Right cardiac atrium (tissue), 5 donors: ENCODE measurements at places on chromosomes 16 and 17. TPM values are rescaled to one million over a fixed set of nuclear protein-coding genes. Genes with fewer than 3 reads are reported as not detected.

The SYNGR3 gene
- polyA plus RNA-seq = 1.4 TPM

The FOXN1 gene
- not detected for polyA plus RNA-seq

The KRT40 gene
- not detected for polyA plus RNA-seq

The SLFN12L gene
- 0.36 TPM for polyA plus RNA-seq

The PABPN1L gene
- polyA plus RNA-seq = not detected

The CCL7 gene
- polyA plus RNA-seq = not detected

The GNGT2 gene
- 2.7 TPM for polyA plus RNA-seq

The SOCS1 gene
- polyA plus RNA-seq = 2.1 TPM

The ENPP7 gene
- not detected for polyA plus RNA-seq

The CES3 gene
- 0.48 TPM for polyA plus RNA-seq

The TSPAN10 gene
- polyA plus RNA-seq = 0.27 TPM

The MEFV gene
- polyA plus RNA-seq = 0.32 TPM

The NETO2 gene
- 0.41 TPM for polyA plus RNA-seq

The KRT28 gene
- polyA plus RNA-seq = not detected

DNA sequence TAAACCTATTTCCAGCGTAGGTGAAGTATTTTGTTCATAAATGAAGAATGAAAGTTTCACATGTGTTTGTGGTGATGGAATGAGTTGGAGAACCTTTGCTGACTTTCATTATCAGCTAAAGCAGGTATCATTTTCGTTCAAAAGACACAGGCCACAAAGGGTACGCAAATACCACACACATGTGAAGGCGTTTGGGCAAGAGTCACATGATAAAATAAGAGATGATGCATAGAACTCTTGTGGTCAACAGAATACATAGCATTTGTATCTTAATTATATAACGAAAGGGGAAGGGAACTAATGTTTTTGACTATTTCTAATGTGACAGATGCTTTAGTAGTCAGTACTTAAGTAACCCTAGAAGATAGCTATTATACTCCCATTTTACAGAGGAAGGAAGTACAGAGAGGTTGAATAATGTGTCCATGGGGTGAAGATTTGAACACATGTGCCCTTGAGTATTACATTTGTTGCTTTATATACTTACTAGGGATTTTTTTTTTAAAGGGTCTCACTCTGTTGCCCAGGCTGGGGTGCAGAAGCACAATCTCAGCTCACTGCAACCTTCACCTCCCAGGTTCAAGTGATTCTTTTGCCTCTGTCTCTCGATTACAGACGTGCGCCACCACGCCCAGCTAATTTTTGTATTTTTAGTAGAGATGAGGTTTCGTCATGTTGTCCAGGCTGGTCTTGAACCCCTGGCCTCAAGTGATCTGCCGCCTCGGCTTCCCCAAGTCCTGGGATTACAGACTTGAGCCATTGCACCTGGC is 4.8 kb downstream of the RPA1 start:
- no peak for DNase-seq

DNA sequence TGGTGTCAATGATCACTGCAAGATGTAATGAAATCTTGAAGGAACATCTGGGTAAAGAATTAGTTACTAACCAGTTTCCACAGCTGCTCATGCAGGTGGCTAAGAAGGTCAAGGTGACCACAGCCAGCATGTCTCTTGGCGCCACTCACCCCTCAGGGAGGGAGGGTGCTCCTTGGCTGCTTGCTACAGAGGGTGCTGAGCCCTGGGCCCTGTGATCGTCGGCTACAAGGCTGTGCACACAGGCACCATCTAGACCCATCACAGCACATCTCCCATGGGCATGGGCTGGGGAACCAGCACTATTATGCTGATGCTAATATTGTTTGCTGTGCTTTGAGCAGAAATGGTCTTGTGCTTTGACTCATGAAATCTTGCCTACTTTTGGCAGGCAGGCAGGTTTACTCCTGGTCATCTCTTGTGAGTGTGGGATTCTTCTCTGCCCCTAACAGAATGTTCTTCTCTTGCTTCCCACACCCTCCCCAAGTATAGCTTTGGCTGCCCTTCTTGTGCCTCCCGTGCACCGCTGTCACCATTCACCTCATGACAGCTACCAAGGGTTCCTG is 36.4 kb downstream of the TXNDC11 start:
- peak; percentile 27 for DNase-seq

GRCh38 chr17:76107509-76107908 is 3.9 kb upstream of the EXOC7 start:
- no peak for DNase-seq

GRCh38 chr16:88878356-88878755 is 11.9 kb upstream of the PABPN1L start:
- no peak for DNase-seq

GRCh38 chr16:79640513-79641360 is 40.2 kb upstream of the MAF start:
- DNase-seq = no peak

DNA sequence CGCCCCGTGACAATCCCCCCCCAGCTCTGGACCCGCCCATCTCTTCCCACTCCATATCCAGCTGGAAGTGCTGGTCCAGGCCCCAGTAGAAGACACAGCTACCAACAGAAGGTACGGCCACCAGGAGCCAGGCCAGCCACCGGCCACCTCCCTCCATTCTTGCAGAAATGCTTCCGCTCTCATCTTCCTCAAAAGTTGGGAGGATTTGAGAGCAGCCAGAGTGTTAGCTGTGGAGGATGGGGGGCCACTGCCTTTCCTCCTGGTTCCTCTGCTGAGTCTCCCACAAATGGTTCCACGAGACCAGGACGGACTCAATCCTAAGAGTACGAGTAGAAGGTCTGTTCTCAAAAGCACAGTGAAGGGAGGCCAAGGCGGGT is 78.3 kb downstream of the GAS7 start:
- DNase-seq = no peak

GRCh38 chr17:60422162-60422665 is at the start of gene CHCT1:
TSS of gene CHCT1 (plus strand) at chr17:60422489. CDS start at chr17:60422593, 104 bp downstream.
- no peak for DNase-seq

DNA sequence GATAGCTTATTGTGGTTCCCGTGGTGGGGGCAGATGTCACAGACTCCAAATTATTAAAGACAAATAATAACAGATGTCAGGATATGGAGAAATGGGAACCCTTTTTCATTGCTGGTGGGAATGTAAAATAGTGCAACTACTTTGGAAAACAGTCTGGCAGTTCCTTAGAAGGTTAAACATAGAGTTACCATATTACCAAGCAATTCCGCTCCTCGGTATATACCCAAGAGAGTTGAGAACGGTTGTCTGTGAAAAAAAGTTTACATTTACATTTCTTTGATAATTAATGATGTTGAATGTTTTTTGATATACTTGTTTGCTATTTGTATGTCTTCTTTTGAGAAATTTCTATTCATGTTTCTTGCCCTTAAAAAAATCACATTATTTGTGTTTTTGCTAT is 41.2 kb downstream of the OR1D5 start:
- DNase-seq = no peak

DNA sequence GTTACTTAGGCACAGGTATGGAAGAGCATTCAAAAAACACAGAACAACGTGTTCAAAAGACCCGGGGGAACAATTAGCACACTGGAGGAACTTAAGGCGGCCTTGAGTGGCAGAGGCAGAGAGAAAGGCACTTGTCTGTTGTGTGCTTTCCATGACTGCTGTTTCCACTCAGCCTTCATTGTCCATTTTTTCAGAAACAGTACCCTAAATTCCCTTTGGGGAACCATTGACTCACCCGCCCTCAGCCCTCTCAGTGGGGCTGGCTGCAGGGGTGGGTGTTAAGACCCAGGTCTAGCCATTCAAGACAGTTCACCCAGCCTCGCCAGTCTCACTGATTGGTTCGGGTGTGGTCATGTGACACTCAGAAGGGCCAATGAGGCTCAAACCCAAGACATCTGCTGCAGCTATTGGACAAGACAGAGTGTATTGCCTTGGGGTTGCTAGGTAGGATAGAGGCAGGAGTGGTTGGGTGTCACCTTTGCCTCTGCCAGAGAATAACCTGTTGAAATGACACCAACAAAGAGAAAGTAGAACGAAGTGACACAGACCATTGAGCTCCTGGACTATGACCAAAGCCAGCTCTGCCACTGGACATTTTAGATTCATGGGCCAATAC is 19.6 kb upstream of the CEP20 start:
- DNase-seq = no peak

- DNase-seq = peak; percentile 78
Observed at GRCh38 chr16:2022723-2023091, 3.1 kb downstream of the NPW start.

- DNase-seq = no peak
Observed at GRCh38 chr17:31586946-31587345, 195.5 kb downstream of the RAB11FIP4 start.

GRCh38 chr16:77113835-77114234 is 77.2 kb upstream of the MON1B start:
- DNase-seq = no peak

DNA sequence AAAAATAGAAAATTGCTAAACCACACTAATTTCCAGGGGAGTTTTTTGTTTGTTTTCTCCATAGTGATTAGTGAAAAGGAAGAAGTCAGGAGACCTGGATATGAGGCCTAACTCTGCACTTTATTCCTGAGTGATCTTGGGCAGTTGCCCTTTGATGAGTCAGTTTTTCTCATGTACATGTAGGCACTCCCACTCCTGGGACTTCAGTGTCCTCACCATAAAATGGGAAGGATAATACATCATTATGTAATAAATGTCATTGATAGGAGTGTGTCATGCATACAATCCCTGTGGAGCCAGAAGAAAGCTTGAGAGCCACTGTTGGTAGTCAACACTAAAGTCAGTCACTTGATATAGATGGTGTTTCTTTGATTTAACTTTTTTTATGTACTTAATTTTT is 32.5 kb downstream of the WIPF2 start:
- DNase-seq = no peak

DNA sequence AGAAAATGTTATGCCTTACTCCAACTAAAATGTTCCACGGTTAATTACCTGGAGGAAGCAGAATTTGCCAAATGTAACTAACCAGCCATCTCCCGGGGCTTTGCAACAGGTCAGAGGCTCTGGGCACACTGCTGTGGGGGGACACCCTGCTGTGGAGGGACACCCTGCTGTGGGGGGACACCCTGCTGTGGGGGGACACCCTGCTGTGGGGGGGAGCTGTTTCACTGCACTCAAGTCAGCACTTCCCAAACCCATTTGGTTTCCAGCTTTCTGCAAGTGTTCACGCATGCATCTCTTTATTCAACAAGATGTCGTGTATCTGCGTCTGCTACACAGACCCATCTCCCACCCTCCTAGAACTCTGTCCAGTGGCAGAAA is 239.5 kb downstream of the C16orf95 start:
- no peak for DNase-seq
